Colonic mucosa (tissue), 4 donors: ENCODE measurements at places on chromosomes 5 and 9. TPM values are rescaled to one million over a fixed set of nuclear protein-coding genes. Genes with fewer than 3 reads are reported as not detected.

GRCh38 chr5:112625689-112626438 lies 111.8 kb upstream of the APC start:
- no peak for DNase-seq

DNA sequence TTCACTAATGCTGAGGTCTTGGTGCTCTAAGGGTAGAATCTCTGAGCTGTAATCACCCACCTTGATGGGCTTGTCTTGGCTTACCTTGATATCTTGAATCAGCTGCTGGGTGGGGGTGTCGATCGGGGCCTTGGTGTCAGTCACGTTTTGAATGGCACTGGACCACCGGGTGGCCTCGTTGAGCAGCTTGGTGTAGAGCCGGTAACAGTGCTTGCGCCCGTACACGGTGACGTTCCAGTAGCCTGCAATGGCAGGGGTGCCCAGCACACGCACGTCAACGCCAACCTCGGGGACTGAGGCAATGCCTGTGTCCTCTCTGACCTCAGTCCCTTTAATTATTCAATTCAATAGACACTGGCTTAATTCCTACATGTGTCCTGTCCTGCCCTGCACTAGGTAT lies 63.1 kb upstream of the RETREG1 start:
- no peak for DNase-seq

- DNase-seq: no peak
Observed at GRCh38 chr9:13971966-13972655, 341.8 kb downstream of the NFIB start.

DNA sequence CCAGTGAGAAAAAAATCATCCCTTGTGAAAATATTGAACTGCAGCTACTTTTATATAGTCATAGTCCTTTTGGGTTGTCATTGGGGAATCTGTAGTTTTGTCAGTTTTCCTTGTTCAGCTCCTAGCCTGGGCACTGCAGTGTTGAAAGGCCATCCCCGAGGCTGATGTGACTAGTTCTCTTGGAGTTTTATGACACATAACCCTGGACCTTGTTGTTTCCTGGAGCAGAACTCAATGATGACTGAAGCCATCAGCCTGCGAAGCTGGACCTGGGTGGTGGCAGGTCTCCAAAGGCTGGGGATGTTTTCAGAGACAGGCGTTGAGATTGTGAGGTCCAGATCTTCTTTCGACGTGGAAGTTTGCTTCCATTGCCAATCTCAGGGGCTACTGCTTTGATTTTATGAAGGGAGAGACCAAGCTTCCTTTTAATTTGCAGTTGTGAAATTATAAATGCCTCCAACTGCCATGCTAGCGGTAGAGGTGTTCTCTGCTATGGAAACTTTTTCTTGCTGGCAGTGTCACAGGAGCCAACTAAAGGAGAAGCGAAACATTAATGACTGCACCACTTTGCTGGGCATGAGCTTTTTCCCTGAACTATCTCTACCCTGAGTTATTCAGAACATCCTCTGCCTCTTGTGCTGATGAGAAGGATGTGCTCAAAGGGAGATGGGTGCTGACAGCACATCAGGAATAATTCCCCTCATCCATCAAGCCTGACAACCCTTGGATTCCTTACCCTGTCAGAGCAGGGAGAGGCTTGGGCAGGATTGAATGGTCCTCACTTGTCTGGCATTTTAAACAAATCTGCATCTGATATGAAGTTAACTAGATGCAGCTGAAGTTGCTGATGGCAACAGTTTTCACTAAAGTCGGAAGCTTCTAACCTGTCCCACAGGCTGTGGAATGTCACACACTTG lies 209.6 kb downstream of the MAST4 start:
- no peak for DNase-seq

DNA sequence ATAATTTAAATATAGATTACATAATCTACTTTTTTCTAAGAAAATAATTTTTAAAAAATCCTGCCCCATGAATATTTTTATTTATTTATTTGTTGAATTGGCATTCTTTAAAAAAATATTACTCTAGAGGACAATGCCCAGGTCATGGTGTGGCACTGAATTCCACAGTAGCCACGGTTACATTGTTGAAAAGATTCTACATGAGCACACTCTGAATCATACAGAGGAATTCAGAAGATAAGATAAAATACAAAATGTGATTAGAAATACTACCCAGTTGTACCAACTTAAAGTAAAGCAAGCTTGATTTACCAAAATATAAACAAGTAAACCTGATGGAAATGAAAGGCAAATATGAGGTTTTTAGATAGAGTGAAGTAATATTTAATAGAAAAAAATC lies 183.7 kb downstream of the HCN1 start:
- no peak for DNase-seq

GRCh38 chr9:100066539-100066938 lies 32.3 kb downstream of the ERP44 start:
- DNase-seq: no peak

DNA sequence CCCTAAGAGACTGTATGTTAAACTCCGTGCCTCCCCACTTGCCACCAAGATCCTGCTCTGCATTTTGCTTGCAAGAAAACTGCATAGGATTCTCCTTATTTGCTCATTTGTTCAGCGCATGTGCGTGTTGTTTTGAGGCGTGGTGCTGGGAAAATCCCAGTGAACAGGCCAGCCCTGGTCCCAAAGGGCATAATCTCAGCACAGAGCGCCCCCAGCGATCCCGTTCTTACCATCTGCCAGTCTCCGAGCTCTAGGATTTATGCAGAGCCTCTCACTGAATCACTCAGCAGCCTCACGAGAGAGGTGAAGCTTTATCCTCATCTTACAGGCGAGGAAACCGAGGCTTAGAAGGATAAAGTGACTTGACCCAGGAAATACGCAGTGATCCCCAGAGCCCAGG lies 11.5 kb downstream of the PRRX2 start:
- DNase-seq: no peak

- no peak for DNase-seq
Observed at GRCh38 chr9:37965116-37965515, 61.2 kb upstream of the SLC25A51 start.

- DNase-seq: no peak
Observed at GRCh38 chr5:180399401-180400215, 46.5 kb upstream of the GFPT2 start.

DNA sequence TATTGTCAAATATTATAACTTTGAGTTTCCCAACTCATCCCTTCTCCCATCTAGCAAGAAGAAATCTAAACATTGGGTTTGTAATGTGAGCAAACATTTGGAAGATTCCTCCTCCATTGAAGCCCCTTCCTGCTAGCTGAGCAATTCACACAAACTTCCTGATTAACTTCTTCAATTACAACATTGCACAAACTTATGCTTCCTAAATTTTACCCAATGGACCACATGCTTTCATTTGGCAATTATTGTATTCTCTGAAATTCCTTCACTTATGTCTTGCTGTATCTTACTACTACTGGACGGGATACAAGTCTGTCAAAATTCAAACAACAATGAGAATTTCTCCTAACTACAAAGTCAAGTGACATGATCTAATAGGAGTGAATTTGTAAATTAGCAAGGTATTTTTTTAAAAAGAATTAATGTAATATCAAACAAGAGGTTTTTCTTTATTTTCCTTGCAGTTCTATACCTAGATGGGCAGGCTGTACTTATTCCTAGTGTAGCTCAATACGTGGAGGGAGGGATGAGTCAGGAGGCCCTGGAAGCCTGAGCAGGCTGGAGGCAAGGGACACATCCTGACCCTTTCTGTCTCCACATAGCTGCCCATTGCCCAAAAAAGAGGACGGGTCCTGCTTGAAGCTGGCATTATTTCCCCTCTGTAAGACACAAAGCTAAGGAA lies 11.8 kb upstream of the IFNW1 start:
- no peak for DNase-seq

DNA sequence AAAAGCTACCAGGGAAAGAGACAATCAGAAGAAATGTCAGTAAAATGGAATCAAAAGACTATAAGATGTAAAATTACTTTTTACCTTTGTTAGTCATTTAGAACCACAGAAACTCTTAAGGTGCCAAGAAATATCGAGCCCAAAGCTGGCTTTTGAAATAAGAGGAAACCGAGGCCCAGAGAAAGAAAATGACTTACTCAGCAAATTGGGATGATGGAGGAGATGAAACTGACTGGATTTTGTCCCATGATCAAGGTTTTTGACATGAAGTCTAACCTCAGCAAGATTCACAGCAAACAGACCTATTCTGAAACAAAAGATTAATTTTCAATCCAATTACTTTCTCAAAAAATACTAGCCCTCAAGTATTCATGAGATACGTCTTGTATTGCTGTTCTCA lies 696.2 kb upstream of the WWC1 start:
- DNase-seq: no peak

DNA sequence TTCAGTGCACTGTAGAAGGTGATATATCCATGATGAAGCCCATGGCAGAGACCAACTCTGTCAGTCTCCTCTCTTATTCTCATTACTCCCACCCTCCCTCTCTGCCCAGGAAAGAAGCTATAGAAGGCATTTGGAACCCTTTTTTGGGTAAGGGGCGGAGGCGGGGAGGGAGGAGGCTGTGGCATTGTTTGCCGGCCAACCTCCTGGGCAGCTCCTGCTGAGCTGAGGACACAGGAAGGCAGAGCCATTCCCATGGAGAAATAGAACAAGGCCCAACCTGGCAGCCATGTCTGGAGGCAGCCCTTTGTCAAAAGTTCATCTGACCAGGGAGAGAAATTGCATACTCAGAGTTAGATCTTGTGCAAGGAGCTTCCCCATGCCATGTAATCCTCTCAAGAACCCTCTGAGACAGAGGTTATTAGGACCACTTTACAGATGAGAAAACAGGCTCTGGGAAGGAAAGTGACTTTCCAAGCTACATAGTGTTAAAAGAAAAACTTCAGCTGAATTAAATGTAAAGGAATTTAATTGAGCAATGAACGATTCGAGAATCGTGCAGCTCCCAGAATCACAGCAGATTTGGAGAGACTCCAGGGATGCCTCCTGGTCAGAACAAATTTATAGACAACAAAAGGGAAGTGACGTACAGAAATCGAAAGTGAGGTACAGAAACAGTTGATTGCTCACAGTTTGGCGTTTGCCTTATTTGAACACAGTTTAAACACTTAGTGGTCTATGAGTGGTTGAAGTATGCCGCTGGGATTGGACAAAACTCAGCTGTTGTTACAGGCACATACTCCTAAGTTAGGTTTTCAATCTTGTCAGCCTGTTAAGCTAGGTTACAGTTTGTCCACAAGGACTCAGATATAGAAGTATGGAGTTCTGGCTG lies 158.6 kb downstream of the MELK start:
- no peak for DNase-seq

- no peak for DNase-seq
Observed at GRCh38 chr9:84054341-84055010, 73.9 kb downstream of the RMI1 start.

DNA sequence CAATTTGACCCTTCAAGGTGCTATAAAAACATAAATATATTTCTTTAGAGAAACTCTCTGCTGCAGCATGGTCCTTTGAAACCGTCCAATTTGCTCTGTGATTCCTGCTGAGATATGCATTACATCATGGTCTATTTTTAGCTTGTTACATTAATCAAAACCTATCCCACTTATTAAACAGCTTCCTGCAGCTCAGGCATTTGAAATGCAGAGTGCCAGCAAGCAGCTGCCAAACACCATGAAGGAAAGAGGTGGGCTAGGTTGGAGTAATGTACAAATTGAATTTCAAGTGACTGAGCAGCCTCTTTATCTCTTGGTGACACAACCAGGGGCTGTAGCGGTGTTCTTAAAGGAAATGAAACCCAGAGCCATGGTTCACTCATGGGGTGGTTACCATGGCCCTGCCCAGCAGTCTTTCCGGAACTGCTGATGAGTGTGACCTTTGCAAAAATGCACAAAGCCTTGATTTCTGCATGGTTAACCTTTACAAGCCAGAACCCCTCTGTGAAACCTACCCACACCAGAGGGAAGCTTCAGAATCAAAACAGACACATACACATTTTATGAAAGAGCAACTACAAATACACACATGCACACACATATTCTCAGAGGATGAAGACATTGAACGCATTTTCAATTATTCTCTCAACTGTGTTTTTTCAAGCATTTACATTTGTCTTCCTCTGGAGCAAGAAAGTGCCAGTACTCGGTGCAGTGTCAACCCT lies 155.8 kb upstream of the ZNF608 start:
- DNase-seq: no peak

The SPATA31A3 gene
- total RNA-seq: not detected

The ACTBL2 gene
- total RNA-seq: not detected

The PKN3 gene
- 7.5 TPM for total RNA-seq

The DRD1 gene
- not detected for total RNA-seq

The ANKRD20A1 gene
- total RNA-seq: 4.7 TPM

The ASS1 gene
- total RNA-seq: 380 TPM

The DMRTA1 gene
- 1.2 TPM for total RNA-seq
